Stimulated activated CD4-positive, alpha-beta T cell treated with anti-CD3 and anti-CD28 coated beads, Interleukin-1b, Interleukin-23, amount 100 ng/mL, for 24 hours (primary cell): ENCODE measurements at places on chromosomes 13 and 19.

DNA sequence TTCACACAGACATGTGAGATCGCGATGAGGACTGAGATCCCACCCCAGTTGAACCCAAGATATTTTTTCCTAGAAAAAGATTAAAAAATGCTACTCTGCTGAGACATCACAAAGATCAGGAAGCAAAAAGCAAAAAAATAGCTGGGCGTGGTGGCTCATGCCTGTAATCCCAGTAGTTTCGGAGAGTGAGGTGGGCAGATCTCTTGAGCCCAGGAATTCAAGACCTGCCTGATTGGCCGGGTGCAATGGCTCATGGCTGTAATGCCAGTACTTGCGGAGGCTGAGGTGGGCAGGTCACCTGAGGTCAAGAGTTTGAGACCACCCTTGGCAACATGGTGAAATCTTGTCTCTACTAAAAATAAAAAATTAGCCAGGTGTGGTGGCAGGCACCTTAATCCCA is 1.1 kb downstream of the FUT3 start:
- DNase-seq, result no peak

DNA sequence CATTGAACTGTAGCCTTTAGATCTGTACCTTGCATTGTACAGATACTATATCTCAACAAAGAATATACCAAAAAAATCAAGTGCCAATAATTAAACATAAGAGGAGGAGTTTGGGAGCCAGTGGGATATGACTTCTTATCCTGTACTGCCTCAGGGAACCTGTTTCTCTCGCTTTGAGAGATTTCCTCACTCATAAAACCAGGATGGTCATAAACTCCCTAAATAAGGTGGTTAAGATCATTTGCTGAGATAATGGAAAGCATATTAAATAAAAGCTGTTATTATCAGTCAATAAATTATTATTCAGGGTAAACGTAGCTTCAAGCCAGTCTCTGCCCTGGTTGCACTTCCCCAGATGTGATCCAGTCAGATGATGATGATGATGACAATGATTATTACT is 17.0 kb downstream of the OPA3 start:
- DNase-seq, result no peak

DNA sequence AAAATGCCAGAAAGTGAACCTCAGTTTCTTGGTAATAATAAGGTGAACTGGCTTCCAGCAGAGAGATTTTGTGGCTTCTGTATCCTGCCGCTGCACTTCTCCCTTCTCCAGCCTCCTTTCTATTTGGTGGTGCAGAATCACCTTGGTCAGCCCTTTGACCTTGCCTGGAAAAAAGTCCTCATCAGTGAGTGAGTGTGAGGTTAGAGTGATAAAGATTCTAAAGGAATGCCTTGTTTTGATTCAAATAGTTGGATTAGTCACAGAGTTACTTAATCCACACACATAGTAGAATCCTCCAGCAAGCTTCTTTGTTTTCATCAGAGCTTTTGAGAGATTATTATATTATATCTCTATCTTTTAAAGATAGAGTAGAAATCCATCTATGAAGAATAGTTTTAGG is 140.9 kb downstream of the KCNRG start:
- DNase-seq, result no peak

DNA sequence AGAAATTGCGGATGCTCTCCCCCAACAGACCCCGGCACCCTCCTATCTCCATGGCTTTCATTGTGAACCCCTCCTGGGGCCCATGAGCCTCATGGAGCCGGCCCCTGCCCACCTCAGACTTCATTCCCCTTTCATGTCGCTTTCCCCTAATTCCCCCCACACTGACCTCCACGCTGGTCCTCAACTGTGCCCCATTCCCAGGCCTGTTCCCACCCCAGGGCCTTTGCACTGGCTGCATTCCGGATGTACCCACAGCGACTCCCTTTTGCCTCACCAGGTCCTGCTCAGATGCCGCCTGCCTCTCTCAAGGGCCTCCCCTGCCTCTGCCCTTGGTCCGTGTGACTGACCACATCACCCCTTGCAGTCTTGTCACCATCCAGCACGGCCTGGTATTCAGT is 13.3 kb downstream of the SLC27A1 start:
- DNase-seq, result no peak

- no peak for DNase-seq
Observed at GRCh38 chr13:113421673-113422270, 31.5 kb downstream of the ADPRHL1 start.

DNA sequence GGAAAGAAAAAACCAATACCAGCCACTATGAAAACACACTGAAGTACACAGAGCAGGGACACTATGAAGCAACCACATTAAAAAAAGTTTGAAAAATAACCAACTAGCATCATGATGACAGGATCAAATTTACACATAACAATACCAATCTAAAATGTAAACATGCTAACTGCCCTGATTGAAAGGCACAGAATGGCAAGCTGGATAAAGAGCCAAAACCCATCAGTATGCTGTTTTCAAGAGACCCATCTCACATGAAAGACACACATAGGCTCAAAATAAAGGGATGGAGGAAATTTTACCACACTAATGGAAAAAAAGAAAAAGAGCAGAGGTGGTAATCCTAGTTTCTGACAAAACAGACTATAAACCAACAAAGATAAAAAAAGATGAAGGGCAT is 291.3 kb downstream of the SLC7A1 start:
- no peak for DNase-seq

GRCh38 chr13:48094404-48094780 is 512 bp downstream of the MED4 start:
- DNase-seq, result no peak

- no peak for DNase-seq
Observed at GRCh38 chr13:92974905-92975429, 251.6 kb upstream of the GPC6 start.

GRCh38 chr13:113369881-113370280 is 6.0 kb upstream of the GRTP1 start:
- no peak for DNase-seq

- no peak for DNase-seq
Observed at GRCh38 chr19:47072323-47072722, 23.9 kb upstream of the TMEM160 start.

DNA sequence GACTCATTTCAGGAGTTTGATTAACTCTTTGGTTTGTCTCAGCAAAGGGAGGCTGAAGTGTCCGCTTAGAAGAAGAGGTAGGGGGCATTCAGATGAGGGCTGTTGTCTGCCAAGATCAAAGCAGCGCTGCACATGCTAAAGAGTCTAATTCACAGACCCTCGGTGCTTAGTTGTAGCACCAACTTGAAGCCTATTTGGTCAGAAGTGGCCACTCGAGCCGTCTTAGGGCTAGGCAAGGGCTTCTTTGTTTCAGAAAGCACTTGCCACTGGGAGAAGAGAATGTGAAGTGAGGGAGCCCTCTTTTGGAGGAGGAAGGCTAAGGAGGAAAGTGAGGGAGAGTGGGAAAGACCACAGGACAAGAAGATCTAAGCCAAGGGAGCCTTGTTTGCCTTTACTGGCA is 313.4 kb upstream of the TMTC4 start:
- no peak for DNase-seq

- DNase-seq, result no peak
Observed at GRCh38 chr13:63700350-63700749, 2284.7 kb upstream of the PCDH20 start.

- no peak for DNase-seq
Observed at GRCh38 chr13:97241761-97242160, 19.6 kb downstream of the MBNL2 start.

DNA sequence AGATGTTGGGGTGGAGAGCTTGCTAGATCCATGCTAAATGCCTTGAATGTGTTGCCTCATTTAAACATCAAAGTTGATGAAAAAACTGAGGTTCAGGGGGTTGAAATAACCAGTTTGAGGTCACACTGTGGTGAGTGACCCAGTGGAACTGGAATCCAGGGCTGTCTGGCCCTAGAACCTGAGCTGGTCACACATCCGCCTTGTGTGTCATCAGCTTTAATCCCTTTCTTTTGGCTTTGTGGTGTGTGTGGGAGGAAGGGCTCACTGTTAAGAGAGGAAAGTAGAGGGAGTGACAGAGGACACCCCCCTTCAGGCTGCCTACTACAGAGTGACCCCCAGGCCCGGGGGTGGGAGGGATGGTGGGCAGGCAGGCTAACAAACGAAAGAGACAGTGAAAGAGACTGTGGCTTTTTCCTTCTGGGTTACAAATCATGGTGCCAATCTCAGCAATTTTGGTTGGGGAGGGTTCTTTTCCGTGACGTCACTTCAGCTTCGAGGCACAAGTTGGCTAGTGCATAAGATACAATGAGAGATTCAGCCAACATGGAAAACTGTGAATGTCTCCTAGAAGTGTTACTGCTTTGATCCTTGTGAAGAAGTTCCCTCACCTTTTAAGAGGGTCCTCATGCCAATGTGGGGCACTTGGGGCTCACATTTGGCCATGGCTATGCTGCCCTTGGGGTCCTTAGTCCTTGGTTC is 164.9 kb downstream of the DLEU7 start:
- no peak for DNase-seq

DNA sequence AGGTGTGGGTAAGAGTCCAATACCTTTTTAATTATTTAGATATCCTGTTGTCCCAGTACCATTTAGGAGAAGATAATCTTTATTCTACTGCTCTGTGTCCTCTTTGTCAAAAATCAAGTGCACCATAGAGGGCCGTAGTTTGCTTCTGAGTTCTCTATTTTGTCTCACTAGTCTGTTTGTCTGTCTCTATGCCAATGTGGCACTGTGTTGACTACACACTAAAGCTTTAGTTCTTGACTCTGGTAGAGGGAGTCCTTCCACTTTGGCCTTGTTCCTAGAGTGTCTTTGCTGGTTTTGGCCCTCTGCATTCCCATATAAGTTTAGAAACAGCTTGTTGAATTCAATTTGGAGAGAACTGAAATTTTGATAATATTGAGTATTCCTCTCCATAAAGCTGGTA is 75.9 kb downstream of the SCGB2B2 start:
- DNase-seq, result no peak

DNA sequence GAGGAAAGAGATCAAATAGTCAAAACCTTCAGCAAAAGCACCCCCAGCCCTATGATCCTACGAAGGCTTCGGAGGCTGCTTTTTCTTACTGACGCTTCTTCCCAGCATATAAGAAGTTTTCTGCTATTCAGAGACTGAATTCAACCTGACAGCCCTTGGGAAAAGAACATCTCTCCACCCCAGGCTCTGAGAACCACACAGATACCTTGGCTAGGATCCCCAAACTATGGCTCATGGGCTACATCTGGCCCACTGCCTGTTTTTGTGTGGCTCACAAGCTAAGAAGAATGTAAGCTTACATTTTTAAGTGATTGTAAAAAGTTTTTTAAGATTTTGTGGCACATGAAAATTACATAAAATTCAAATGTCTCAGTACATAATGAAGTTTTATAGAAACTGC is 3.0 kb downstream of the SLC15A1 start:
- DNase-seq, result no peak

DNA sequence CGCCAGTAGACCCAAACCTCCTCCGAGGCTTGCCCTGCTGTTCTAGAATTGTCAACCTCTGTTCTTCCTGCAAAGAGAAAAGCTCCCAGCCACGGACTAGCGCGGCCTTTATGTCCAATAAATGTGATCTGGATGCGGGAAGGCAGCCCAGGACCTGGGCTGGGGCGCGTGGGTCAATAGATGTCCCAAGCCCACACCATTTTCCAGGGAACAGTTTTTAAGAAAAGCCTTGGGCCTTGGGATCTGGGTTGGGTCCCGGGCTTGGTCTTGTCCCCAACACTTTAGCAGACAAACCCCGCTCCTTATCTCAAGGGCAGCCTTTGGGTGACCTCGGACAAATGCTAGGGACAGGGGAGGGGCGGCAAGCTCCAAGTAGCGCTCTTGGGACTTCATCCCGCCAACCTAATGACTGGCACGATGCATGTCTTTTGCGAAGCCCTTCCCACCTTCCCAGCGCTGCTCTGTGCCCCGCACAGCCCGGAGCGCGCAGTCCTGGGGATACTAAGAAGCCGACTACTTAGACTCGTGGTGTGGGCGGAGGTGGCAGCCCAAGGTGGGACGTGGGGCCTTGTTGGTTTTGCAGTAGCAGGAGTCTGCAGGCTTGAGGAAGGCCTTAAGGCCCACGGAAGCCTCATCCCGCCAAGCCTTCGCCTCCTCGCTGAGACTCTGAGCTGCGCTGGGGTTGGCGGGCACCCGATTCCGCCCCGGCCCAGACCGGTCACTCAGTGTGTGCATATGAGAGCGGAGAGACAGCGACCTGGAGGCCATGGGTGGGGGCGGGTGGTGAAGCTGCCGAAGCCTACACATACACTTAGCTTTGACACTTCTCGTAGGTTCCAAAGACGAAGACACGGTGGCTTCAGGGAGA is 10.8 kb downstream of the SOX21 start:
- no peak for DNase-seq

DNA sequence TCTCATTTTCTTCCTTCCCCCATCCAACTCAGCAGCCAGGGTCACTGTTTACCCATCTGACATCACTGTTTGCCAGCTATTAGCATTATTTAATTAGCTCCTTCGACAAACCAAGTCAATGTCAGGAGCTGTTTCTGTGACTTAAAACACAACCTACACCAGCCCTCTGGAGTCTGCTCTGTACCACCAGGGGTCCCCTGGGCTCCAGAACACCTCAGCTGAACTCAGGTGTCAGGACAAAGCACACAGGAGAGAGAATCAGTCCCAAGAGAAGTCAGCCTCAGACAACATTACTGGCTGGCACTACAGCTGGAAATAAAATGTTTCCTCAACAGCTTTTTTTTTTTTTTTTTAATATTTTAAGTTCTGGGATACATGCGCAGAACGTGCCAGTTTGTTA is 45.1 kb downstream of the DCLK1 start:
- no peak for DNase-seq

DNA sequence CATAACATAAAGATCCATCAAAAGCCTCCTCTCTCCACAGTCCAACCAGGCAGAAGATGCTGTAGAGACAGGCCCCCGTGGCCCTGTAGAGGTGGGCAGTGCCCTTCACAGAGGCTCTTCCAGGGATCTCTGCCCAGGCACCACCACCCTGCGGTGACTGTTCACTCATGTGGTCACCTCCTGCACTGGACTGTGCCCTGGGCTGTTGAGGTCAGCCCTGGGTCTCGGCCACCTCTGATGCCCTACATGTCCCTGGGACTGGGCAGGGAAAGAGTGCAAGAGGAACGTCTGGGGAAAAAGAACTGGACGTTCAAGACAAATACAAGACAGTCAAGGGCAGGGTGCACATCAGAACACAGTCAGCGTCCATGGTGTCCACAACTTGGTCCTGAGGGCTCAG is 22.3 kb downstream of the PEPD start:
- no peak for DNase-seq

GRCh38 chr13:24688950-24689349 is 8.7 kb downstream of the ATP12A start:
- DNase-seq, result no peak

- no peak for DNase-seq
Observed at GRCh38 chr13:99926014-99926731, 45.4 kb downstream of the ZIC5 start.
